Right ventricle myocardium inferior (tissue), 1 donor: ENCODE measurements at places on chromosomes 3 and 15.
A peak's percentile ranks its signal among the peaks of the same experiment; 100 is the strongest.

- peak; percentile 48 for DNase-seq
Measured at GRCh38 chr15:67821784-67822440, 3.4 kb upstream of the SKOR1 start.

DNA sequence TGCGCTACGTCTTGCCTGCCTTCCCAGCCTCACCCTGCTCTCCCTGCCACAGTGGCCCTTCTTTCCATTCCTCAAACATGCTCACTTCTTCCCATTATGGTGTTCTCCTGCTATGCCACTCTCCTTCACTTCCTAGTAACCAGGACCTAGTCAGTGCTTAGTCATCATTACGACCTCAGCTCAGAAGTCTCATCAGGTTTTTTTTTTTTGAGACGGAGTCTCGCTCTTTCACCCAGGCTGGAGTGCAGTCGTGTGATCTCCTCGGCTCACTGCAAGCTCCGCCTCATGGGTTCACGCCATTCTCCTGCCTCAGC is 149.5 kb downstream of the GREM1 start:
- DNase-seq, result no peak

DNA sequence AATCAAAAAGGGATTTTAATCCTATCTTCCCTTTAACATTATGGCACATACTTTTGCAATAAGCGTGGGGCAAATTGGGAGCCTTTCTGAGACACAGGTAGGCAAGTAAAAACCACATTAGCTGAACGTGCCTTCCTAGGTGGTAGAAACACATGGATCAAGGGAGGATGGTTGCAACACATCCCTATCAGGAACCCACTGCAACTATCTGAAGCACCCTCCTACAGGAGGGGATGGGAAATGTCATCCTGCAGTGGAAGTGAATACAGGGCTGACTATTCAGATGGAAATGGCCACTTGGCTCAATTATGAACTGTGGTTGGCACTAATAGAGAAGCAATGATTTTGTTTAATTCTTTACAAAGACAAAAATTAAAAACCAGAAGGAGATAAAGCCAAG is 826.3 kb downstream of the FHIT start:
- DNase-seq, result no peak

- DNase-seq, result no peak
Measured at GRCh38 chr3:12194669-12195161, 36.0 kb upstream of the TIMP4 start.

DNA sequence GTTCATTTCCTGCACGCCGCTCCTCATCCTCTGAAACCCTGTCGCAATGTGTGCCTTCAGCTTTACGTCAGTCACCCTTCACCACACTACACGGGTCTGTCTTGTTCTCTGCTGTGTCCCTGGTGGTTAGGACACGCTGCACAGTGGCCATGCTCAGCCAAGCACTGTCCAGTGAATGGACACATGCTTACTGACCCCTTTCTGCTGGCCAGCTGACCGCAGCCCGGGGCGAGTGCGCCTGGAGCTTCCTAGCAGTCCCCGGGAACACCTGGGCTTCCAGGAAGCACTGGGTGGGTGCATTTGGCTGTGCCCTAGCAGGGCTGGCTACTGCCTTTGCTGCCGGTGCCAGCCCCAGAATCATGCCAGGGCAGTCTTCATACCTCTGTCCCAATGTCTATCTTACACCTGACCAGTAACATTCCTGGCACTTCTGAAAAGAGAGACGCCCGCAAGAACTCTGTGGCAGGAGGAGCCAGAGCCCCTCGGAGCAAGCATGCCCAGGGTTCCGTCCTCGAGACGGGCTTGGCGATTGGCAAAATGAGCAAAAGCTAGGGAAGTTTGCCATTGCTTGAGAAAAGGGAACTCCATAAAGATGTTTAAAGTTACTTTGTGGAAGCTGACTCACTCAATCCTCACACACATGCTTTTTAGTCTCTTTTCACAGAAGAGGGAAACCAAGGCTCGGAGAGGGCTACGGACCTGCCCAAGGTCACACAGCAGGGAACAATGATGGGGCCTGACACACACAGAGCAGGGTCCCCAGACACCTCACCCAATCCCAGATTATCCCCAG is 15.7 kb upstream of the ZXDC start:
- no peak for DNase-seq

DNA sequence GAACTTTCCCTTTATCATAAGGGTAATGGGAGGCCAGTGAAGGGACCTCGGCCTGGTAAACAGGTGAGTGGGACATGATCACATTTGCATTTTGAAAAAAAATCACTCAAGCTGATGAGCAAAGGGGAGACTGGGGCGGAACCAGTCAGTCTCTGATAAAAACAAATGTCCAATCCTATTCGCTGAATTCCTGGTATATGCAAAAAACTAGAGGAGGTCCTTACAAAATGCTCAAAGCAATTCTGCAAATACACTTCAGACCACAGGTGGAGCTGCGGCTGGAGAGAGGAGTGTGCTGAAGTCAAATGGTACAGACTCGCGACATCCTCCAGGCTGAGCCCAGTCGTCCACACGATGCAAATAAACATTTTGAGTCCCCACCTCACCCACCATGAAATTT is 166.7 kb downstream of the FOXP1 start:
- DNase-seq, result no peak

GRCh38 chr3:23944007-23944783 is 891 bp upstream of the NR1D2 start:
- no peak for DNase-seq

DNA sequence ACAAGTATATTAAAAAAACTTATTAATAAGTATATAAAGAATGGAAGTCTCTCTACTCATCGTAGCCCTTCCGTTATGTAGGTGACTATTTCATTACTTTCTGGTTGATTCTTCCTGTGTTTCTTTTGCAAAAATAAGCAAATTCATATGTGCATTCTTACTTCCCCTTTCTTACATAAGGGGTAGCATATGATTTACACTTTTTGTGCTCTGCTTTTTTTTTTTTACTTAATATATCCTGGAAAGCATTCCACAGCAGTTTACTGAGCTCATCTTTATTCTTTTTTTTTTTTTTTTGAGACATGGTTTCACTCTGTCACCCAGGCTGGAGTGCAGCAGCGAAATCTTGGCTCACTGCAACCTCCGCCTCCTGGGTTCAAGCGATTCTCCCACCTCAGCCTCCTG is 12.9 kb downstream of the SCAMP5 start:
- DNase-seq, result no peak

GRCh38 chr3:152102410-152102809 is 166.3 kb upstream of the MBNL1 start:
- no peak for DNase-seq

DNA sequence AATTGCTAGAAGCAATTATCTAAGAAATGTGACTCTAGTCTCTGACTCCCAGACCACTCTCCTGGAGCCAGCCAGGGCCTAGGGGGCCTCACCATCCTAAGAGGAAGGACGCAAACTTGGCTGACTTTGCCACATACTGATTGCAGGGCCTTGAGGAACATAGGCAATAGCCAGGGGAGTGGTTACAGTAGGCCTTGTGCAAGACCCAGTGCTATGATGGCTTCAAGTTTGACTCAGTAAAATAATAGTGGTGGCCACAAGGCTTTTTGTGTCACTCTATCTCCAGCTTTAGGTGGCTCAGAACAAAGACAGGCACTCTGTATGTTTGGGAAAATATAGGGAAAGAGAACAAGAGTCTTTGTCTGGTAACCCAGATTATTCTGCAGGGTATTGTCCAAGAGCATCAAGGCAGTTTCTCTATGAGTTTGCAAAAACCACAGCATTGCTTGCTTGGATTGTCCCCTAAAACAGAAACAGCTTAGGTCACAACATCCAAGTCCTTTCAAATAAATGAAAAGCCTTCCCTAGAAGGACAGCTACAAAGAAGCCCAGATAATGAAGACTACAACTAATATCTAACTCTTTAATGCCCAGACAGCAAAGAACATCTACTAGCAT is 631.5 kb downstream of the PYDC2 start:
- DNase-seq, result no peak

GRCh38 chr3:28850186-28850585 is 430.7 kb upstream of the RBMS3 start:
- no peak for DNase-seq

DNA sequence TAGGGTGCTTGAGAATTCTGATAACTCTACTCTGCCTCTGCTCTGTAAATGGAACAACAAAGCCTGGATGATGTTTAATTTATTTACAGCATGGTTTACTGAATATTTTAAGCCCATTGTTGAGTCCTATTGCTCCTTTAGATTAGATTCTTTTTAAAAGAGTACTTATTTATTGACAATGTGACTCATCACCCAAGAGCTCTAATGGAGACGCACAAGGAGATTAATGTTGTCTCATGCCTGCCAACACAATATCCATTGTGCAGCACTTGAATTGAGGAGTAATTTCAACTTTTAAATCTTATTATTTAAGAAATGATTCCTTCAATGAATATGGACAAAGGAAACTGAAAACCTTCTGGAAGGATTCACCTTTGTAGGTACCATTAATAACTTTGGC is 691.4 kb downstream of the ZBBX start:
- no peak for DNase-seq

- DNase-seq, result no peak
Measured at GRCh38 chr3:37941608-37942508, 48.7 kb upstream of the VILL start.

DNA sequence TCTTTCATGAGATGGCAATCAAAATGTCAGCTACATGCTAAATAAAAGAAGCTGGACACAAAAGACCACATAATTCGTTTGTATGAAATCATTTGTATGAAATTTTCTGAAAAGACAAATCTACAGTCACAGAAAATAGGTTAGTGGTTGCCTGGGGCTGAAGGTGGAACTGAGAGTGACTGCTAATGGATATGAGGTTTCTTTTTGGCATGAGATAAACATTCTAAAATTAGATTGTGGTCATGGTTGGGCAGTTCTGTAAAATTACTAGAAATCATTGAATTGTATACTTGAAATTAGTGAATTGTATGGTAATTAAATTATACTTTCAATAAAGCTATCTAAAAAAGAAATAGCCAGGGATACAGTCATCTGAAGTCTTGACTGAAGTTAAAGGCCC is 2.7 kb upstream of the DMXL2 start:
- no peak for DNase-seq

GRCh38 chr15:82934100-82934880 is 18.2 kb downstream of the HOMER2 start:
- DNase-seq, result no peak

- no peak for DNase-seq
Measured at GRCh38 chr15:86870846-86871245, 791.2 kb downstream of the AGBL1 start.

- no peak for DNase-seq
Measured at GRCh38 chr3:67384016-67384415, 270.4 kb downstream of the SUCLG2 start.

DNA sequence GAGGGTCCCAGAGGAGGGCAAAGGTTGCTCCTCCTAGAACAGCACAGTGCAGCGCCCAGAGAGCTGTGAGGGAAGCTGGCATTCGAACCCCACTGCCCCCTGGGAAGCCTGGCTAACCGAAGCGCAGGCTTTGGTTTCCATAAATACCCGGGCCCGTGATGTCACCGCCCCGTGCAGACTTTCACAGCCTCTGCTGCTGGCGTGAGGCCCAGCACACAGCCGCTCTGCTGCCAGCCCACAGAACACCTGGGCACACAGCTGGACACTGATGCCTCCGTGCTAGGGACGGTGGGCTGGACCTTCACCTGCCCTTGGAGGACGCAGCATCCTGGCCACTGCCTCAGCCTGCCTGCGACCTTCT is 1.0 kb downstream of the IQSEC1 start:
- DNase-seq, result peak; percentile 82

DNA sequence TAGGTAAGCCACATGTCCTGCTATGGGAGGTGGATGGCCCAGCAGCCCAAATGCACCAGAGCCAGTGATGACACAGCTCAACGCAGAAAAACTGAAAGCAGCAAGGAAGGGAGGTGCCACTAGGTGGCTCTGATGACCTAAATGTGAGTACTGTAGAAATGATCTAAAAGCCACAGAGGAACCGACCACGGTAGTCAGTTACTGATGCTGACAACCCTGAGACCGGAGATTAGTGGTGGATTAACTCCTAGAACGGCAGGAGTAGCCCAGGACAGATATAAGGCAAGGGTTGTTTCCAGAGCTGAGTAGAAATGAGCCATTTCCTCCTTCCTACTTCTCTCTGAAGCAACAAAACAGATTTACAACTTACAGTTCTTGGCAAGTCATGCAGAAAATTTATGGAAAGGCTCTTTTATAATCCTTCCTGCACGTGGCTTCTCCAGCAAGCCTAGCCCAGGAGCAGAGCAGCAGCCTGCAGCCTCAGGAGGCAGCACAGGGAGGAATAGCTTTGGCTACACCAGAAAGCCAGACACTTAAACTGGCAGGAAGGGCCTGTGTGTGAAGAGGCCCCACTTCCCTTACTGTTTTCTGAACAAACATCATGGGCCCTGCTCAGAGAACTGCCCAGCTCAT is 13.1 kb downstream of the FBXL22 start:
- no peak for DNase-seq

DNA sequence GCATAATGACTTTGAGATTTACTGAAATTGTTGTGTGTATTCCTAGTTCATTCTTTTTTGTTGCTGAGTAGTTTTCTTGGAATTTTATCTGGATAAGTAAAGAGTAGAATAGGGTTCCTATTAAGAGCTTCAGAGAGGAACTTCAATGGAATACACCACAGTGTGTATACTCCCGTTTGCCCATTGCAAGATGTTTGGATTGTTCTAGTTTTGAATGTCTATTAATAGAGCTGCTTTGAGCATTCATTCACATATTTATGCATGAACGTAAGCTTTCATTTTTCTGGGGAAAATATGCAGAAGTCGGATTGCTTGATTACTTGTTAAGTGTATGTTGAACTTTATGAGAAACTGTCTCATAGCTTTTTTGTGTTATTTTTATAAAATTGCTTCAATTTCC is 580.5 kb downstream of the OTOL1 start:
- DNase-seq, result no peak

DNA sequence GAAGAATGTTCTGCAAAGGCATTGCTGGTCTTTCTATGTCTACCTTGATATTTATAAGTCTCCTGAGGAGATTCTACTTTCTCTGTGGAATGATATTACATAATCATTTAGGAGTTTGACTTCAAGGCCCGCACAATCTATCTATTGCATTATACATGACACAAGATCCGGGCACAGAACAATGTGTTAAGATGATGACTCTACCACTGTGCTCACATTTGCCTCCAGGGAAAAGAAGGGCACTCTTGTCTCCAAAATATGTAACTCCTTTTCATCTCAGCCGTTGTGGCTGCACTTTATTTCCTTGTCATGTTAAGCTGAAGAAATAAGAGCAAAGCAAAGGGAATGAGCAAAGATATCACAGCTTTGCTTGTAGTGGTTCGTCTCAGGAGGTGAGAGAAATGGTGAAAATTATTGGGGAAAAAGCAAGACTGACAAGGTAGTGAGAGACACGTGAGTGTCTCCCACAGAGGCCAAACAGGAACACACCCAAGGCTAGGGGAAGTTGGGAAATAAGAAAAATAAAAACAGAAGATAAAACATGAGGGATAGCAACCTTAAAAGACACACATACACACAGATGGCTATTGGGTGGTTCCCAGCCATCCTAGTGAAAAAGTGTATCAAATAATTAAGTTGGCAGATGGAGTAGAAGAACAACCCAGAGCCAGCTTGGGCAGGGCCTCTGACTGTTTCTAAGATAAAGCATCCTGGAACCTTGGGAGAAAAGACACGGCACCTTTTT is 184.3 kb downstream of the P3H2 start:
- DNase-seq, result no peak

GRCh38 chr3:115838786-115839185 is 215.5 kb downstream of the GAP43 start:
- no peak for DNase-seq

- DNase-seq, result no peak
Measured at GRCh38 chr3:188972310-188972709, 199.5 kb upstream of the TPRG1 start.
